ENCODE measurements at places on chromosomes 13 and 19. TPM values are rescaled to one million over a fixed set of nuclear protein-coding genes. Genes with fewer than 3 reads are reported as not detected.

DNA sequence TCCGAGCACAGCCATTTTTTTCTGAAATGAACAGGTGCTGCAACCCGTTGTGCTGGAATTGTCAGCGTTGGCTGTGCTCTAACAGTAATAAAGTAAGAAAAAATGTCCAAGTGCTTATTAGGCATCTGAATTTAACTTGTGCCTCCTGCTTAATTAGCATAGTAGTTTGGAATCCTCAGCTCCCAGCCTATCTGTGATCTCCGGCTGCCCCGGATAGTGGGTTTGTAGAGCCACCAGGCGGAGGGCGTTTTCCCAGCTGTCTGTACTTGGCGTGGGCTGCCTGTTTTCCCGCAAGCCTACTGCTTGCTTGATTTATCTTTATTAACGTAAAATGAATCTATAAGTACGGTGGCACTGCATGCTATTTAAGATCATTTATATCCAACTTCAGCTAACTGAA, 137.9 kb downstream of the MTUS2 start:
- ATAC-seq, result peak; percentile 56

DNA sequence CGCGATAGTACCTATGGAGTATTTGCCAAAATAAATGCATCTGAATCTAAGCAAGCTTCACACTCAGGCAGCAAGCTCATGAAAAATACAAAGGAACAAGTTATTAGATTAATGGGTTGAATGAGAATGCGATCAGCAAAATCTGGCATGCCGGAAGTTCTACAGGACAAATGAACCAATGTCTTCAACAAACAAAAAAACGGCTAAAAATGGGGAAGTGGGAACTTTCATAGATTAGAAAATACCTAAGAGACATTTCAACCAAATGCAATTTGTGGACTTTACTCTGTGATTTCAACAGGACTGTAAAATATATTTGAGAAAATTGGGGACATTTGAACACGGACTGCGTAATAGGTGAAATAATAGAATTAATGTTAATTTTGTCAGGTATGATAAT, 22.4 kb upstream of the RNASEH2B start:
- no peak for ATAC-seq

Gene CLEC4G
- total RNA-seq, result not detected

Gene SLC25A41
- 1.7 TPM for total RNA-seq

DNA sequence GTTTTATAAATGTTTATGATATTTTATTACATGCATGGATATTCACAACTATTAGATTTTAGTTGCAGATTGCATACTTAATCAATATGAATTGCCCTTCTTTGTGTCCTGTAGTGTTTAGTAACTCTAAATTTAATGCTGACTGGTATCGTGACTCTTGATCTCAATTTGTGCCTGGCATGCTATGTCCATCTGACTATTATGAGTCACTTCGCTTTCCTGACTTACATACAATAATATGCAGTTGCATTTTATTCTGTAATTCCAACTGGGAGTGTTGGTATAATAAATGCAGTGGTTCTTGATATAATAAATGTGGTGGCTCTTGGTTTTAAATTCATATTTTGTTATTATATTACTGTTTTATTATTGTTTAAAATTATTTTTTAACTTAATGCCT, 277.5 kb downstream of the LIG4 start:
- ATAC-seq, result peak; percentile 51

Gene SHANK1
- total RNA-seq, result 2.7 TPM

Gene ZNF77
- total RNA-seq, result 9.1 TPM

DNA sequence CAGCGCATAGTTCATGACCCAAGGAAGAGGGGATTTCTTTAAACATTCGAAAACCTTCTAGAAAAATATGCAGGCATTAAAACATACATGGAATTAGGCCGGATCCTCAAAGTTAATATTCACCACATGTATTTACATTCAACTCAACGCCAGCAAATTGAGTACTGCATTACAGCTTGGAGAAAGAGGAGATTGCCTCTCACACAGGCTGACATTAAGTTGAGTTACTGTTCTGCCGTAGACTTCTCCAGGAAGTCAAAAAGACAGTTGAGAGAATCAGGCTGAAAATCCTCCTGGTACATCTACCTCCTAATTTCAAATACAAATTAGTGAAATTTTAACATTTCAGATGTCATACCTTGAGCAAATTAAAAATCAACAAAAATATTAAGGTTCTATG, 195.7 kb downstream of the URI1 start:
- ATAC-seq, result no peak

Gene TRPC4
- 1.1 TPM for total RNA-seq

Gene ATP8A2
- 6.9 TPM for total RNA-seq

GRCh38 chr13:108629181-108629752, at the start of gene MYO16:
TSS of gene MYO16 (plus strand) at chr13:108629611. CDS start at chr13:108629845, 234 bp downstream.
- peak; percentile 98 for ATAC-seq

- peak; percentile 96 for ATAC-seq
Measured at GRCh38 chr19:50531171-50531612, 17.5 kb upstream of the ASPDH start.

DNA sequence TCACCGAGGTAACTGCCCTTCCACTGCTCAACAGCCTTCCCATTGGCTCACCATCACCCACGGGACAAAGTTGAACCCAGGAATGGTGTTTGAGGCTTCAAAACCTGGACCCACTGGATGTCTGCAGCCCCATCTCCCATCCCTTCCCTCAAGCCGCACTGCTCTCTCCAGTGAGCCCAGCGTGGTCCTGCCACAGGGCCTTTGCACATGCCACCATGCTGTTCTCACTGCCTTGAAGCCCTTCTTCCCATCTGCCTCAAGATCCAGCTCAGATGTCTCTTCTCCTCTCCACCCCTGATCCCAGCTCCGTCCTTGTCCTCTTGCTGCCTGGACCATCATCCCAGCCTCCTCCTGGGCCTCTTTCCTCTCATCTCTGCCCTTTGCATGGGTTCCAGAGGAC, 4.0 kb downstream of the SHISA7 start:
- ATAC-seq, result no peak

GRCh38 chr13:51520524-51520923, 63.7 kb upstream of the WDFY2 start:
- ATAC-seq, result no peak

Gene XRCC1
- 62.1 TPM for total RNA-seq

DNA sequence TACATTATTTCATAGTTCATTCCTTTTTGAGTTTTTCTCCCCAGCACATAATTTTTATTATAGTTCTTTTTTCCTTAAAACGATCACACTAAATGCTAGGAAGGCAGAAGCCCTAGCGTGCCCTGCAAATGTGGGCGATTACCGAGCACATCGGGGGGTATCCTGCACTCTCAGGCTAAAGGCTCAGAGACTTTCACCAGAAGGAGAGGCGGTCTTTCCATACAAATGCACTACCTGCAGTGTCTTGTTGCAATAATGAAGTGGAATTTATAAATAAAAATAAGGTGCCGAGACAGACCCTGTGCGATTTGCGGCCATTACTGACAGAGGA, 29.3 kb upstream of the SPACA7 start:
- no peak for ATAC-seq

DNA sequence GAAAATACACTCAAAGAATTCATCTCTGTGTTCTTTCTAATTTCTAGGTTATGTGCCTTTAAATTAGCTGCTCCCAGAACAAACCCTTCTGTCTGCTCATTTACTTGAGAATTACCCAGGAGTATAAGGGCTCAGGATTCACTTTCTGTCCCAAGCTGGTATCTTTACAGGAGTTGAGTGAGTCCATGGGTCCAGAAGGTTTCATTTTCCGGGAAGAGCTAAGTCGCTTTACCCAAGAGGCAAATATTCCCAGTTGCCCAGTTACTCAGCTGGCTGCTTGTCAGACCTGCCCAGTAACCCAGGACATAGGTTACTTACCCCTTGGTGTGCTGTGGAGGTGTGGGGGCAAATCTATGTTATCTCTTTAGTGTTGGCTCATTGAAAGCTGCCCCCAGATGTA, 47.3 kb downstream of the DHRS12 start:
- no peak for ATAC-seq

Gene CRX
- 0.76 TPM for total RNA-seq

DNA sequence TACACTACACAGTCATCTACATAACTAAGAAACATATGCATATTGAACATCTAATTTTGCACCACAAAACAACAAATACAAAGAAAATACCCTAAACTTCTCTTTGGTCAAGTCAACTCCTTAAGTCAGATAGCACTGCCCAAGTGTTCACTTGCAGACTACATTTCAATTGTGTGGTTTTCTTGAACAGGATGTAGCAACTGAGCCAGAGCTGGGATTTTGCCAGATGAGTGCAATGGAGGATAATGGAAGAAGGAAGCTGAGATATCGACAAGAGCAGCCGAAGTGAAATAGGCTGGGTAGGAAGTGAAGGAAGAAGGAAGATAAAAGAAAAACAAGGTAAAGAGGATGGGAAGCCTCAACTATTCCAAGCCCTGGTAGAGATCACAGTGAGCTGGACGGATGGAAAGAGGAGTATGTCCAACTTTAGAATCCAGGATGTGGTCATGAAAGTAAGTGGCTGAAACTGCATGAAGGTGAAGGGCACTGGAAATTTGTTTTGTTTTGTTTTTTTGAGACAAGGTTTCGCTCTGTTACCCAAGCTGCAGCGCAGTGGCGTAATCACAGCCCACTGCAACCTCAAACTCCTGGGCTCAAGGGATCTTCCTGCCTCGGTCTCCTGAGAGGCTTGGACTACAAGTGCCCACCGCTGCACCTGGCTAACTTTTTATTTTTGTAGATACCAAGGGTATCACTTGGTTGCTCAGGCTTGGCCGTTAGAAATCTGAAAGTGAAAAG, 15.0 kb downstream of the NUFIP1 start:
- ATAC-seq, result no peak

GRCh38 chr13:33290421-33290965, 4.9 kb upstream of the STARD13 start:
- ATAC-seq, result no peak

All from motor neuron (in vitro differentiated cells).